Thoracic aorta (tissue), 2 donors: ENCODE measurements at places on chromosomes 11 and 22. TPM values are rescaled to one million over a fixed set of nuclear protein-coding genes. Genes with fewer than 3 reads are reported as not detected.

DNA sequence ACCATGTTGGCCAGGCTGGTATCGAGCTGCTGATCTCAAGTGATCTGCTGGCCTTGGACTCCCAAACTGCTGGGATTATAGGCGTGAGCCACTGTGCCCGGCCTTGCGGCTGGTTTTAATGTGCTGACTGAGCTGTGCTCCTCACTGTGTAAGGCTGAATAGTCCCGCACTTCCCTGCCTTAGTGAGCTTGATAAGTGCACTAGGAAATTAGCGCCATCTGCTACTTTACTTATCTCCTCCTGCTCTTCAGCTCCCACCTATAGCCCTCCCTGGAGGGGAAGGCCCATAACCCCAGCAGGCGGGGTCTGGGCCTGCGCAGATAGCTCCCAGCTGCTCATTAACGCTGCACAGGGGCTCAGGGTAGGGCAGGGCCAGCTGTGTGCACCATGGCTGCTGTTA, 49.4 kb downstream of the CLMP start:
- no peak for DNase-seq
- H3K4me3 ChIP-seq: peak overlapping the region; percentile 15
- no peak overlapping the region for H3K27ac ChIP-seq
- no peaks in the 10 kb centered on the region for H3K4me1 ChIP-seq

- no peaks in the 10 kb centered on the region for H3K27me3 ChIP-seq
- H3K4me3 ChIP-seq: no peak overlapping the region
- no peak overlapping the region for H3K27ac ChIP-seq
- H3K4me1 ChIP-seq: no peaks in the 10 kb centered on the region
These were observed 14.9 kb downstream of the SERPIND1 start for GRCh38 chr22:20788627-20789344.

GRCh38 chr11:68061508-68061907, 22.7 kb downstream of the TCIRG1 start:
- no peaks in the 10 kb centered on the region for H3K4me1 ChIP-seq
- no peak for DNase-seq
- H3K36me3 ChIP-seq: peaks cover 5% of the 10 kb centered on the region
- H3K27ac ChIP-seq: no peak overlapping the region
- H3K27me3 ChIP-seq: no peaks in the 10 kb centered on the region
- H3K4me3 ChIP-seq: no peak overlapping the region

GRCh38 chr11:17852246-17852645, 117.7 kb downstream of the KCNC1 start:
- no peak overlapping the region for H3K27ac ChIP-seq
- H3K4me3 ChIP-seq: no peak overlapping the region
- no peaks in the 10 kb centered on the region for H3K4me1 ChIP-seq
- H3K27me3 ChIP-seq: no peaks in the 10 kb centered on the region

DNA sequence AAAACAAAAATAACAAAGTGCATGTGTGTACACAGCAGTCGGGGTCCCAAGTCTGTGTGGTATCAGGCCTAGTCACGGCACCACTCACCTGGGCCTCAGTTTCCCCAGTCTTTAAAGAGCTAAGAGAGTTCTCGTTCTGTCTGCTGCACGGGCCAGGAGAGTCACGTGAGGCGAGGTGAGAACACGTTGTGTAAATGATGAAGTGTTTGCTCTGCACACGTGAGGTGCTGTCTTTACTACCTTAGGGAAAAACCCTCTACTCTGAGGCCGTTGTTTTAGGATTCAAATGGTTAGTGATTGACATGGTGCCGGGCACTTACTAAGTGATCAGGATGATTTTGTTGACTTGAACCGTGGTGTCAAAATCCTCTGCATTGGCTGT, 86.5 kb upstream of the PPARA start:
- H3K36me3 ChIP-seq: no peaks in the 10 kb centered on the region
- H3K4me1 ChIP-seq: peaks cover 95% of the 10 kb centered on the region

DNA sequence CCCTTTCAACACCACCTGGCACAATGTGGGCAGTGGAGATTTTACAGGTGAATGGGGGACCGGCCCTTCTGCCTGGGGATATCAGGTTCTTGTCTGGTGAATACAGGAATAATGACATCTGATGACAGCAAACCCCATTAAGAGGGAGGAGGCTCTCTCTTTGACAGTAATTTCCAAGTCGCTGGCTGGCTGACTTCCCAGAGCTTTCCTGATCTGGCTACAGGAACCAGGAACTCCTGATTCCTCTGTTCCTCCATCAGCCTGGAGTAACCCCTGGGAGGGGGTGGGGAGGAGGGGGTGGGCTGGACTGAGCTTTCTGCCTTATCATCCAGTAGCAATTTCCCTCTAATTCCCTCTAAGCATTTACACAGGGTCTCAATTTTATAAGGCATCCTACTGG, 3.7 kb upstream of the MIEF1 start:
- no peak overlapping the region for H3K4me3 ChIP-seq
- H3K4me1 ChIP-seq: peaks cover 24% of the 10 kb centered on the region
- H3K27ac ChIP-seq: no peak overlapping the region
- H3K27me3 ChIP-seq: no peaks in the 10 kb centered on the region
- DNase-seq: no peak

SLC17A6 gene
- total RNA-seq: not detected

RASD2 gene
- 18.8 TPM for total RNA-seq

PACSIN2 gene
- 155 TPM for total RNA-seq

CCDC86 gene
- 13.5 TPM for total RNA-seq

POU2AF3 gene
- total RNA-seq: 1.7 TPM

DEUP1 gene
- total RNA-seq: not detected

RIBC2 gene
- total RNA-seq: 5.1 TPM

ACTN3 gene
- total RNA-seq: not detected

VPREB3 gene
- not detected for total RNA-seq

OR51B4 gene
- total RNA-seq: not detected

C11orf87 gene
- not detected for total RNA-seq
